CD4-positive, alpha-beta T cell treated with Interleukin-4 for 4 hours (primary cell): ENCODE measurements at places on chromosomes 7 and 10.

GRCh38 chr7:158595068-158595467, 7.4 kb upstream of the PTPRN2 start:
- no peak for DNase-seq

- no peak for DNase-seq
Measured at GRCh38 chr7:2450198-2451107, 25.7 kb downstream of the GRIFIN start.

DNA sequence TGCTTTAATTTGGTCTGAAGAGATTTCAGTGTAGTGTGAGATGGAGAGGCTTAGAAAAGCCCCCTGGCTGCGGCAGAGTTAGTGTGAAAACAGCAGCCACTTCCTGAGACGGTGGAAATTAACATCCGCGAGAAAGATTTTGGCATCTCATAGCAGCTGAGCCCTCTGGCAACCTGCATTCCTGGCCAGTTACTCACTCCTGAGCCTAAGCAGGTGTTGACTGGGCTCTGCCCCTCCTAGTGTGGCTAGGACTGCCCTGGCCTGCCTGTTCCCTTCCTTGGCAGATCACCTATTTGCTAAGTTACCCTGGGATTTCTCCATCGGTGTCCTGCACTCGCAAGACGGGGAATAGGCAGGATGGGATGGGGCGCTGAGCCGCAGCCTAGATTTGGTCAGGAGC, 57.6 kb upstream of the LMTK2 start:
- DNase-seq: no peak

GRCh38 chr7:19519443-19520021, 189.3 kb downstream of the POLR1F start:
- no peak for DNase-seq

- DNase-seq: no peak
Measured at GRCh38 chr7:81937091-81937490, 167.2 kb upstream of the HGF start.

GRCh38 chr7:17055596-17055995, 173.8 kb upstream of the AGR3 start:
- DNase-seq: no peak

GRCh38 chr7:88515301-88515700, 208.6 kb upstream of the STEAP4 start:
- no peak for DNase-seq

DNA sequence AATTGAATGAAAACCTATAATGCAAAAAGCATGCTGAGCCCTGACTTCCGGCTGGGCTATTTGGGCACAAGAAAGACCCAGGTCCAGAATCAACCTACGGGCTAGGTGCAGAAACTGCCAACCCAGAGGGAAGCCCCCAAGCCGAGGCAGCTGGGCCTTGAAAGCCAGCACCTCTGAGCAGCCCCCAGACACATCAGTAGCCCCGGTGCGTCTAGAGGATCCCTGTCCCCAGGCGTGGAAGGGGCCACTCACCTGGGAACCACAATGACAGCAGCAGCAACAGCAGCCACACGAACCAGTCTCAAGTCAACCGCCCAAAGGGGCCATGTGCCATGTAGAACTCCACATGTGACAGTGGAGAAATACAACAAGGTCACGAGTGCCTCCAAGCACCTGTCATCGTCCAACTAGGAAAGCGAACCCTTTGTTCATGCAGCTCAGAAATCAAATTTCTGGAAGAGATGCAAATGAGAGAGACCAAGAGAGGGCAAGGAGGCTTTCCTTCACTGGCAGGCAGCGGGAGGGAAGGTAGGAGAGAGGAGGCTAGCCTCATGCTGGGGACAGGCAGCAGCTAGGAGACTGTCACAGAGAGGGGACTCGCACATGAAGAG, 57.5 kb upstream of the CHST15 start:
- DNase-seq: no peak
